ENCODE measurements at places on chromosomes 1 and 21.

DNA sequence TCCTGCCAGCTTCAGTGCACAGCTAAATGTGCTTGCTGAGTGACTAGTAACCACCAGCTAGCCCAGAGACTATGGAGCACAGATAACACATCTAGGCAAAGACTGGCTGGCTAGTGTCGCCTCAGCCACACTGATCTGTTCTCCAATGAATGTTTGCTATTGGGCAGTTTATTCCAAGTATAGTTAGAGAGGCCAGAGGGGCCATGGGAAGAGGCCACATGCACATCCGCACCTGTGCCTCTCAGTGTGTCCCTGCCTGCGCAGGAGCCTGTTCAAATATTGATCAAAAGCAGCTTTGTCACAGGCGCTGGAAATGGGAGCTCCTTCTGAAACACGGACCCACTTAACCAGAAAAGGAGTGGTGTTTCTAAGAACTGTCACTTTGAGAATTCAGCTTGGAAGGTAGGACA, 51.3 kb upstream of the ATP1A1 start:
- DNase-seq: no peak

DNA sequence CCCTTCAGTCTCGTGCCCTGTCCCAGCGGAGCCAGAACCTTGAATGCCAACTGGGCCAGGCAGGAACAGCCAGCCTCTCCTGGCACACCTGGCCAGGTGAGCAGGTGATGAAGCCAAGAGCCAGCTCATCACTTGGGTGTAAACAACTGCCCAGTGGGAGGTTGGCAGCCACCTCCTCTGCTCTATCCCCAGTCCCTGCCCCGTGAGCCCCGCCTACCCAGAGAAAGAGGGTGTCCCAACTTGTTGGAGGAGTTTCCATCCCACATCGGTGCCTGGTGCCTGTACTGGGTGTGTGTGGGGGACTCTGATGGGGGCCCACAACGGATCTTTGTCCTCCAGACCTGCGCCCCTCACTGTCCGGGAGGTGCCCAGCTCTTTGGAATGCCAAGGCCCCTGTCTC, 17.8 kb upstream of the FAM131C start:
- DNase-seq: no peak

DNA sequence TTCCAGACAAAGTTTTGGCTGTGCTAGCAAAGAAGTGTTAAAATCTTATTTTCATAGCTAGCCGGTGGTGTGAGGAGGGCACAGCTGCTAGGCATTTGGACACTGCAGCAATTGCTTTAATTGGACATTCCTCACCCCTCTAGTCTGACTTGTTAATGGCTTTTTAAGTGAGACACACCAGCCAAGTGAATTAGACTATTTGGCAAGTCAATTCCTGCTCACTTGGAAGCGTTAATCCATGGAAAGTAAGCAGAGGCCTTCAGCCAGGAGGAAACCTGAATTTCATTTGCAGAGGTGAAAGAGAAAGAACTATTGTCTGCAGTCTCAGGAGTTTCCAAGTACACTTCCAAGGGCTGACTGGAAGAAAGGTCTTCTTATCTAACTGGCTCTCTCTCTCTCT, 175.7 kb downstream of the ST6GALNAC3 start:
- DNase-seq: peak; percentile 12

- DNase-seq: no peak
Measured at GRCh38 chr1:245046769-245047168, 108.0 kb upstream of the KIF26B start.

- no peak for DNase-seq
Measured at GRCh38 chr1:205495237-205495823, 9.1 kb upstream of the CDK18 start.

DNA sequence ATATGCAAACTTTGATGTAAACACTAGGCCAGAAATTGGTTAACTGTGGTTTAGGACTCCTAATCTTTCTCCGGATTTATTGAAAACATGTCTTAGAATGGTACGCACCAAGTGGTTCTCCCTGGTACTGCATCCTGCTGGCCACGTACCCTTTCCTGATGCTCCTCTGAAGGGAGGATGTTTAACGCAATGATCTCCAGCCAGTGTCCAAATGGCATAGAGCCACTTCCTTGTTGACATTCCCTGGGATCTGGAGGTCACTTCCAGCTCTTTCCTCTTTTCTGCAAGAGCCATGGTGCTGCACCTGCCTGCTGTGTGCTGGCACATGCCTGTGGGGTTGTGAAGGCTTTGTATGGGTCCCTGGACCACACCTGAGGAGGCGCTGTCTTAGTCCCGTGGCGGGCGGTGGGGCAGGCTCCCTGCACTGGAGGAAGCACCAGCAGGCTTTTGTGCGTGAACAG, 53.9 kb downstream of the GALNT2 start:
- DNase-seq: no peak

GRCh38 chr21:35829067-35829466, 231.3 kb downstream of the SETD4 start:
- DNase-seq: no peak

DNA sequence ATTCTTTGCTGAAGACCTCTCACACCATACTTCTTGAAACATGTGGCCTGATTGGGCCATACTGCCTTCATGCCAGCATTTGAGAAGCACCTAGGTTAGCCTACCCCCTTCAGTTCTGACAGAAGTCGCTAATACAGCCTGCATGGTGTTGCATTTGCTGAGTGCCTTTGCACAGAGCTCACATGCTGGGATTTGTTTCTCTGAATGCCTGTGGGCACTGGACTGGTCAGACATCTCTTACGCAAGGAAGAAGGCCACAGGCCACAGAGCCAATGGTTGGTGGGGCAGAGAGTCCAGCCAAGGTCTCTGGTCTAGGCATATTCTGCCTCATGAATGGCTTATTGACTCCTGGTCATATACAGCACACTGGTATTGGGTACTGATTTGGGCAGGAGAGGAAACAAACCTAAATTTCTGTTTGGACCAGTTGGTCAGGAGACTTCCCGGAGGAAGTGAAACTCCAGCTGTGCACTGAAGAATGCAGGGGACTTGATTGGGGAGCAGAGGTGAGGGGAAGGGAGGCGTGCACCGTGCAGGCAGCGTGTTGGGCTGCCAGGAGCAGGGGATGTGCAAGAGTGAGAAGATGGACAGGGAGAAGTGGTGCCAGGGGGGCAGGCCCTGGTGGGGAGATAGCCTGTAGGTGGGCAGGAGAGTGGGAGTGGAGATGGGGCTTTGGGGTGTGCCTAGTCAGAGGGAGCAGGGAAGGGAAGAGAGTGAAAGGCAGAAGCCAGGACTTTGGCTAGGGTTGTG, 18.1 kb downstream of the URB2 start:
- DNase-seq: no peak

GRCh38 chr1:234970401-234970730, 158.3 kb downstream of the TOMM20 start:
- no peak for DNase-seq

- DNase-seq: peak; percentile 28
Measured at GRCh38 chr1:108512239-108513043, 47.5 kb upstream of the EEIG2 start.

DNA sequence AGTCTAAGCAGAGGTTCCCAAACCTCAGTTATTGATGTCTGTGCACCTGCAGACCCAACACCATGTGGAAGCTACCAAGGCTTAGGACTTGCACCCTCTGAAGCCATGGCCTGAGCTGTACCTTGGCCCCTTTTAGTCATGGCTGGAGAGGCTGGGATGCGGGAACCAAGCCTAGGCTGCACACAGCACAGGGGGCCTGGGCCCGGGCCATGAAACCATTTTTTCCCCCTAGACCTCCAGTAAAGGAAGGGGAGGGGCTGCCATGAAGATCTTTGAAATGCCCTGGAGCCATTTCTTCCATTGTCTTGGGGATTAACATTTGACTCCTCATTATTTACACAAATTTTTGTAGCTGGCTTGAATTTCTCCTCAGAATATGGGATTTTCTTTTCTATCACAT, 265.9 kb downstream of the PDE4B start:
- no peak for DNase-seq

GRCh38 chr1:27589841-27590426, 14.0 kb downstream of the AHDC1 start:
- no peak for DNase-seq
